ENCODE measurements at places on chromosomes 12 and 14.

GRCh38 chr14:95504135-95505029, 12.1 kb downstream of the SYNE3 start:
- peak; percentile 56 for DNase-seq

DNA sequence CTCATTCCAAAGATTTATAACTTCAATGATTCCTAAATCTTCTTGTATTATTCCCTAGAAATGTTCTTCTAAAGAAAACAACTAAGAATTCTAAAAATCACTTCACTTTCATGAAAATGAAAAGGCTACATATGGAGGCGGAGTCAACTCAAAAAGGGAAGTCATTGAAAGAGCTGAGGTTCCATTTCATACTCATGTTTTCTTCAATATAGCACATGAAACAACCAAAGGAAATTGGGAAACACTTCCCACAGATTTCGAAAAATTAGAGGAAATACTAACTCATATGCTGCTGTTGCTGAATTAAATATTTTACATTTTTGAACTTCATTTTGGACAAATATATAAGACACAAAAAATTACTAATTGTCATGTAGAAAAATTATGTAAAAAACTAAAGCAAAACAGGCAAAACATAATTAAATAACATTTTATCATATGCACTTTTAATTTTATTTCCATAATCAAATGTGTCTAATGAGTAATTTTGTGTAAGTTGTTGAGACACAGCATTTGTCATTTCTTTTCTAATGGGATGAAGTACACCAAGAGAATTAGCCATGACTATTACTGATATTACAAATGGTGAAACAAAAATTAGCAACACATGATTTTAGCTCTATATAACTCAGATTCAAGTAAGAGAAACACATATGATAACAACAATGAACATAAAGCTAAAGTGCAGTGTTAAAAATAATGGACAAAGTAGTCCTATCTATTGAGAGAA, at the start of gene CD163:
Gene CD163, minus strand, starts transcription at position 92 of the 730 bp plus-strand sequence. Its CDS starts 87 bp downstream, at position 5.
- DNase-seq, result no peak

DNA sequence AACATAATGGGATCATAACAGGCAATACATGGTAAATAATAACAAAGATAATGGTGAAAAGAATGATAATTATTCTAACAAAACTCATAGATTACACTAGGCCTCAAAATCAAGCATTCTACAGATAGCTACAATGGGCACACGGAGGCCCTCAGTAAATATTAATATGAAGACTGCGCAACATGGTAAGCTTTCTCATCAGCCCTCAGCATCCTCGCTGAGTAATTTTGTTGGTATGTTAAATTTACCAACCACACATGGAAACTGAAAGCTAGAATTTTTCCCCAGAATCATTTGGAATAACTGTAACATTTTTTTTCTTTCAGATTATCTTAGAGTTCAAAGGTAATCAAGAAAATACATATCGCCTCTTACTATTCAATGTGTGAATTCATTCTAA, 74.2 kb upstream of the PYGL start:
- DNase-seq, result no peak

DNA sequence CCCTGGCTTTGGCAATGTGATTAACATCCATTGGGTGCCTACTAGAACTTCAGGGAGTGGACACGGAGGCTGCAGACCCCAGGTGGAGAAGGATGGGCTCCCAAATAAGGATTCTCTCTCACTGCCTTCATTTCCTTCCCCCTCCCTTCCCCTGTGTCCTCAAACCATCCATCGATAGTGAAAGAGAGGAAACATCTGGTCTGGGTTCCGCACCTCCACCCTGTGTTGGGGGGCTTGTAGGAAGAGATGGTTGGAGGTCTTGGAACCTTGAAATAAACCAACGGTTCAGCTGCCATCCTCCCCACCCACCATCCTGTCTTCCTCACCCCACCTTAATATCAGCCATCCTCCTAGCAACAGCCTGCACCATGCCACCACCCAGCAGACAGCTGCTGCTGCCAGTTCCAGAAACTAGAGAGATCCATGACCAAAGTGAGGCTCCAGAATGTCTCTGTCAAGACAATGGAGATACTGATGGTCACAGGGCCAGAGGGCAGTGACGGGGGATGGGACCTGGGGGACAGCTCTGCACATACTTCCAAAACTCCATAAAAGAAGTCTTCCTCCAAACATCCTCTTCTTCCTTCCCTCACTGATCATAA, 153.1 kb upstream of the CCND2 start:
- DNase-seq, result no peak

DNA sequence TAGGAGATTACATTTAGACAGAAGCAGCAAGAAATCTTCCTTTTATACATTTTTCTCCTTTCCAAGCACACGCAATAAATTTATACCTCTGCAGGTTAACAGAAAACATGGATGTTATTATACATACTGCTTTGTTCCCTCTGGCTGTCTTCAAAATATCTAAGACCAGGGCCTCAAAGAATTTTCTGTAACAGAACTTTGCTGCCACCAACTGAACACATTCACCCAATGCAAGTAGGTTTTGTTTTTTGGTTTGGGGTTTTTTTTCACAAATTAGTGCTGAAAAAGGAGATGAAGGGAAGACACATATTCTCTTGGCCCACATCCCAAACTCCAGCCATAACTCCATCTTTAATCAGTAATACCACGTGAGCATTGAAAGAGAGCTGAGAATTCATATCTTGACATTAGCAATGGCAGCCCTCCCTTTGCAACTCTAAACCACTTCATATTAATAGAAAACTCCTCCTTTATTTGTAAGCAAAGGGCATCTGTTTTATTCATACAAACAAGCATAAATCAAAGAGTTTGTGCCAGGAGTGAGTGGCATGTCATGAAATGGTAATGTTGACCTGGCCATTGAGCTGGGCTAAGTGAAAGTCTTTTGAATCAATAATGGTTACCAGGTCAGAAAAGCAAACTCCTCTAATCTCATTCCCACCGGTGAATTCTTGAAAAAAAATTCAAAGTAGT, 150.8 kb upstream of the FSCB start:
- no peak for DNase-seq

GRCh38 chr14:105855893-105856675, 329.7 kb downstream of the TMEM121 start:
- DNase-seq, result no peak
